ENCODE measurements at places on chromosomes 16 and 17. TPM values are rescaled to one million over a fixed set of nuclear protein-coding genes. Genes with fewer than 3 reads are reported as not detected.

BCL6B gene
- total RNA-seq = not detected

MPP2 gene
- total RNA-seq = 0.96 TPM

PRSS53 gene
- total RNA-seq = 0.60 TPM

DNA sequence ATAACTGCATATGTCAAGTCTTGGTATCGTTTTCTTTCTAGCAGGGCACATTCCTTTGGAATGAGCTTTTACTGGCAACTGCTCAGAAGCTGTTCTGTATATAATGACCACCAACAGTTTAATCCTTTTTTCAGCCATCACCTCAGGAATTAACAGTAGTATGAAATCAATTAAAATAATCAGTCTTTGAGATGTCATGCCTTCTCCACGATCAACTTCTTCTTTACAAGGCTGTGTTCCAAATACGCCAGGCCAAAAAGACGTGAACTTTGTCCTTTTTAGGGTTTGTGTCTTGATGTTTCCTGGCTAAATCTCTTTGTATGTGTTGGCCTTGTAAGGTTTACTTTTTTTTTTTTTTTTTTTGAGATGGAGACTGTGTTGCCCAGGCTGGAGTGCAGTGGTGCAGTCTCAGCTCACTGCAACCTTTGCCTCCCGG lies 54.9 kb downstream of the ABCC1 start:
- DNase-seq = peak; percentile 56

- DNase-seq = peak; percentile 47
Observed at GRCh38 chr17:66625311-66625767, 209.6 kb upstream of the CACNG5 start.

GRCh38 chr16:67676939-67677338 lies 10.3 kb downstream of the C16orf86 start:
- no peak for DNase-seq

DNA sequence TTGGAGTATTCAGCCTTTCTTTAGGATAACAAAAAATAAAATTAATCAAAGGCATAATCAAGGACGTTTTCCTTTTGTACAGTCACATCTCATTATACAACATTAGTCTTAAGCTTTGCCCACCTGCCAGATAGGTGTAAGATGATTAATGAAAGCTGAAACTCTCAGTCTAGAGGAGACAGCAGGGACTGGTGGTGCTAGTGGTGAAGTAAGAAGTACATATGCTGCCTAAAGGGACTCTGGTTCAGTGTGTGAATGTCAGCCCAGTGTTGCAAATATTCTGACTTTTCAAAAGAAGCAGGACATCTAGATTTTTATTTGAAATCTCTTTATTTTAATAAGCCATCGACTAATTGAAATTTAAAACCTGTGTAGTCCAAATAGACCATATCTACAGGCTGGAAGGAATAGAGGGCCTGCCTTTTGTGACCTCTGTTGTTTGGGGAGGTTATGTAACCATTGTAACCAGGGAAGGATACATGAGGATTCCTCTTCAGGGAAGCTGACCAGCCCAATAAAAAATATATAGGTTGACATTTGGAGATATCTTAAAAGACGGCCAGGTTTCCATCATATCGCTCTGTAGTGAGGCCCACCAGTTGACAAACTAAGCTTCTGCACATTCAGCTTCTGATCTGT lies 54.1 kb downstream of the FTO start:
- no peak for DNase-seq
